ENCODE measurements at places on chromosomes 4 and X.

DNA sequence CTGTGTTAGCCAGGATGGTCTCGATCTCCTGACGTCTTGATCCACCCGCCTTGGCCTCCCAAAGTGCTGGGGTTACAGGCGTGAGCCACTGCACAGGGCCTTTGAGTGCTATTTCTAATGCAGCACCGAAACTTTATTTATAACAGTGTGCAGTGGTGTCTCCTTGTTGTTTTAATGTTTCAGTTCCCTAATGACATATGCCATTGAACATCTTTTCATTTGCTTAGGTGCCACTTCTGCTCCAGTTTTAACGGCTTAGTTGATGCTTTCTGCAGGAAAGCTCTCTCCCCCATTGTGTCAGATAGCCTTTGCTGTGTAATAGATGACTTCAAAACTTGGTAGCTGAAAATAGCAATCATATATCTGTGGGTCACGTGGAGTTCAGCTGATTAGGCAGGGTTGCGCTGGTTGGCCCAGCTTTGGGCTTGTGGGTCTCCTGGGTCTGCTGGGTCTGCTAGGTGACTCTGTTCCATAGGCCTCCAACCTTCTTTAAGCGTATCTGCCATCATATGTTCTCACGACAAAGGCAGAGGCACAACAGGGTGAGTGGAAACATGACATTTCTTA is 76.4 kb upstream of the SHISA3 start:
- no peak for DNase-seq

- DNase-seq = no peak
These were observed 19.3 kb upstream of the CSF2RA start for GRCh38 chrX:1249101-1249887.

DNA sequence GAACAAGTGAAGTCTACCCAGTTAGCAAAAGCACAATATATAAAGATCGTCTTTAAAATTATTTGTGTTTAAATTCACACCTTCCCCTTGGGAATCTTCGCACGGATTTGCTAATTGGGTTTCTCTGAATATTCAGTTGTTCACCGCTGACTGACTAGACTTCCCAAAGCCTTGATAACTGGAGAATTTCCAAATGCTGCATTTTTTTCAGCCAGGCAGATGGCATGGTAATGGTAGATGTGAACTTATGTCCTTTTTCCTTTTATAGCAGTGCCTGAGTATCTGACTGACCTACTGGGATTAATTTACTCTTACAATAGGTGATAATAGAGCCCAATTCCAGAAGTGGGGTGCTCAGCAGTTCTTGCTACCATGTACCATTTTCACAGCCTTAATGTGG is 548.1 kb downstream of the PACRGL start:
- no peak for DNase-seq

DNA sequence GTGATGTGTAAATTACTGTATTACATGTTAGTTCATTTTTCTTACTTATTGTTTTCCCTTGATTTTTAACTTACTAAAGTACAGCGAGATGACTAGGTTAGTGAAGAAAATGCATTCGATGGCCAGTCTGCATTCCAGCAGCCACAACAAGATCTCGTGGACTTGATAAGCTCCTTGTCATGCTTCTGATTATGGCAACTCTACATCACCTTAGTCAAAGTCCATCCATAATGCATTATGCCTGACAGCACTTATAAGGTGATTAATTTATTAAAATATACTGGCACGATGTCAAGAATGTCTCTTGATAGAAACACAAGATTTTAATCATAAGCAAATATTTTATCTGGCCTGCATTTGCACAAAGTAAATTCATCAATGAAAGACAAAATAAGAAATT is 109.9 kb upstream of the NAP1L5 start:
- no peak for DNase-seq

- no peak for DNase-seq
These were observed 95.8 kb upstream of the KIT start for GRCh38 chr4:54561940-54562339.

DNA sequence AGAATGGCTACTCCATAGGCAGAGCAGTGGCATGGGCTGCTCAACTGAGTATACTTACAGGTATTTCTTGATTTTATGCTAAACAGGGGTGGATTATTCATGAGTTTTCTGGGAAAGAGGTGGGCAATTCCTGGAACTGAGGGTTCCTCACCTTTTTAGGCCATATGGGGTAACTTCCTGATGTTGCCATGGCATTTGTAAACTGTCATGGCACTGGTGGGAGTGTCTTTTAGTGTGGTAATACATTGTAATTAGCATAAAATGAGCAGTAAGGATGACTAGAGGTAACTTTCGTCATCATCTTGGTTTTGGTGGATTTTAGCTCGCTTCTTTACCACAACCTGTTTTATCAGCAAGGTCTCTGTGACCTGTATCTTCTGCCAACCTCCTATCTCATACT is 48.2 kb upstream of the HPSE start:
- no peak for DNase-seq

- DNase-seq = no peak
These were observed 4.5 kb downstream of the CASP3 start for GRCh38 chr4:184644553-184645307.

GRCh38 chr4:81905971-81906370 is 434.3 kb upstream of the RASGEF1B start:
- DNase-seq = peak; percentile 13

DNA sequence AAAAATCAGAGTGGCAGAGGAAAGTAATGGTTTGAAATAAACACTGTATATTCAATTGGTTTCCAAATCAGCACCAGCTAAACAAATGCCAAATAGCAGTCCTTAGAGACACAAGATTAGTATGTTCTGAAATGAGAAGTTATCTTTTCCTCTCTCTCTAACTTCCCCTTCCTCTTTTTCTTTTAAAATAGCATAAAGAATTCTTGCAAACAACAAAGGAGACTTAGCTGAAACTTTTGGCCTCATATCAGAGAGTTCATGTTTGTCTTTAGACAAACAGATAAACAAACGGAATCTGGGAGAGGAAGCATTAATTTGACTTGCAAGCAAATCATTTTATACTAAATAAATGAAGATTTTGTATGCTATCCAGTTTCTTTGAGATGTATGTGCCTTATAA is 399.0 kb downstream of the GBA3 start:
- DNase-seq = peak; percentile 29

DNA sequence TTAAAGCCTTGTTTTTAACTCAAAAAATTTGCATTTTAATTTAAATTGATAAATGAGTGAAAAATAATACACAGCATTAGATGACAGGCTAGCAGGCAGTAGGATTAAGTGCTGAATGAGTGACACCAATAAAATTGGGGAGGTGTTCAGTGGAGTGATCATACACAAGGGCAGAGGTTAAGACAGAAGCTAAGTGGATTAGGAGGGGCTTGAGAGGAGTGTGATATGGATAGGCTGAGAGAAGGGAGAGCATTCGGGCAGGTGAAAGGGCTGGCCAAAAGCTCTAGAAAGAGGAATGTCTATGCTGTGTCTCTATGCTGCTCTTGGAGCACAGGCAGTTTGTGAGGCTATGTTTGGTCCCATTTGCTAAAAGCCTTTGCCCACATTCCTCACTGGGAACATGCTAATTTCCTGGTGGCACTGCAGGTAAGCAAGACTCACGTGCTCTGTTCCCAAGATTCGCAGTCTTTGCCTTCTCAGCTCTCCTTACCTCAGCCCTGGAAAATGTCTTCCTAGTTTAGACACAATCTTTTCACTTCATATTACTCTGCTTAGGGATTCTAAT is 52.8 kb upstream of the CCSER1 start:
- DNase-seq = no peak

DNA sequence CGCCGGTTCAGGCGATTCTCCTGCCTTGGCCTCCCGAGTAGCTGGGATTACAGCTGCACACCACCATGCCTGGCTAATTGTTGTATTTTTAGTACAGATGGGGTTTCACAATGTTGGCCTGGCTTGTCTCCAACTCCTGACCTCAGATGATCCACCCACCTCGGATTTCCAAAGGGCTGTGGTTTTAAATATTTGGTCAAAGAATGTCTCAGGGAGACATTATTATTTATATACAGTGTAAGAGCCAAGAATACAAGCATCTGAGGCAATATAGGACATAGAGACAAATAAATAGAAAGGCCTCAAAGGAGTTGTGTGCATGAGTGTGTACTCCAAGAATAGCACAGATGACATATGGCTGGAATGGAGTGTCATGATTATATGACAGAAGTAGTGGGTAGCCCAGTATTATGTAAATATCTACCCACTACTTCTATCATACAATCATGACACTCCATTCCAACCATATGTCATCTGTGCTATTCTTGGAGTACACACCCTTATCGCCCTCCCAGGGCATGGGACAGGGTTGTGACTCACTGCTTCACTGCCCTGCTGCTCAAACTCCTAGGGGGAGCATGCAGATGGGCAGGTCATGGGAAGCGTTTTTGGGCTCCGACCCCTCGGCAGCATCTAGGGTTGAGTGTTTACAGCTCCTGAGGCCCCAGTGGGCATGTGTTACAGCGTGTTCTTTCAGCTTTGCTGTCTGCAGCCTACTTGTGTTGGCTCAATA is 1649.8 kb upstream of the PCDH10 start:
- DNase-seq = no peak

DNA sequence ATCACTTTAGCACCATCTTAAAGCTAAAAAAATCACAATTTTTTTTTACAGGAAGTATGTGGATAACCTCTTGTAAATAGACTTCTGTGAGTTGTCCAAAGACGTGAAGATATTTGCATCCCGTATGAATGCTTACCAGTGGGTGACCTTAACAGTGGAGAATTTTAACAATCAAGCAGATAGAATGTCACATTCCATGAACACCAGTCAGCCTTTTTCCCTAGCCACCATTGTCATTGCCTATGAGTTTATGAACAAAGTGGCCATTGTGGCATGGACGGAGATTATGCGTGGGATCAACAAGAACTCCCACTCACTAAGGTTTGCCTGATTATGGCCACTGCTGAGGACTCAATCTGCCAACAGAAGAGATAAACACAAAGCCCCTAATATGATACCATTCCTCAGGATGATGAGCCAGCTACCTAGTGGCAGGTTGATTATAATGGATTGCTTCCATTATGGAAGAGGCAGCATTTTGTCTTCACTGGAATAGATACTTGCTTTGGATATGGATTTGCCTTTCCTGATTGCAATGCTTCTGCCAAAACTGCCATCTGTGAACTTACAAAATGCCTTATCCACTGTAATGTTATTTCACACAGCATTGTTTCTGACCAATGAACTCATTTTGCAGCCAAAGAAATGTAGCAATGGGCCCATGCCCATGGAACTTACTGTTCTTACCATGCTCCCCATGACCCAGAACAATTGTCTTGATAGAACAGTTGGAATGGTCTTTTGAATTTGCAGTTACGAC is 830.9 kb upstream of the NDST4 start:
- DNase-seq = no peak

DNA sequence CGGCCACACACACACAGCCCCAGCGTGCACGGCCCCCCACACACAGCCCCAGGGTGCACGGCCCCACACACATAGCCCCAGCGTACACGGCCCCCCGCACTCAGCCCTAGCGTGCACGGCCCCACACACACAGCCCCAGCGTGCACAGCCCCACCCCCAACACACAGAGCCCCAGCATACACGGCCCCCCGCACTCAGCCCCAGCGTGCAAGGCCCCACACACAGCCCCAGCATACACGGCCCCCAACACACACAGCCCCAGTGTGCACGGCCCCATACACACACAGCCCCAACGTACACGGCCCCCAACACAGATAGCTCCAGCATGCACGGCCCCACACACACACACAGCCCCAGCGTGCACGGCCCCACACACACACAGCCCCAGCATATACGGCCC is 17.6 kb downstream of the GAK start:
- no peak for DNase-seq

GRCh38 chr4:61374447-61374891 is 174.3 kb downstream of the ADGRL3 start:
- DNase-seq = no peak

DNA sequence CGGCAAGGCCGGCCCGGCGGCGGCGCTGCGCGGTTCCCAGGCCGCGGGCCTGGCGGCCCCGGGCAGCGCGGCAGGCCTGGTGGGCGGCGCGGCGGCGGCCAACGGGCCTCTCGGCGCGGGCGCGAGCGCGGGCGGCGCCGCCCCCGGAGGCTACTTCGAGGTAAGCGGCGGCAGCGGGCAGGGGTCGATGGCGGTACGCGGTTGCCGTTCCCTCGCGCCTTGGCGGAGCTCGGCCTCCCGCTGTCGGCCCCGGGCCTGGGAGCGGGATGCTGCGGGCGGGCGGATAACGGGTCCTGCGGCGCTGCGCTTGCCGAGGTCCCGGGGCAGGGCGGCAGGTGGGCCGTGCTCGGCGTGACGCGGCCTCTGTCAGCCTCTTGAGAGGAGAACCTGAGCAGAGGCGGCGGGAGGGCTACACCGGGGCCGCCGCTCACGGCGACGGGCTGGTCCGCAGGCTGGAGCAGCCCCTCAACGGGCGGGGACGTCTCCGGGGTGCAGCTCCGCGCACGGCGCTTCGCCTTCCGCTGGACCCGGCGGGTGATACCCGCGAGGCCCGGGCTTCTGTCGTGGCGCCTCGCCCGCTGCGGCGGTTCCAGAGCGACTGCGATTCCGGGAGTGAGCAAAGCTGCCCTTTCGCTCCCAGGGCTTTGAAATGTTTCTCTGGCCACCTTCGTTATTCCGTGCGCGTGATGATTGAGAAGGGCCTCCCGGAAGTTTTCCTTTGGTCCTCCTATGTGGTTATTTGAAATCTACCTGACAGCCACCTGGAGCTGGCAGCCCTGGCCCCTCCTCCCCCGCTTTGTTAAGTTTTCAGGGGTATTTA is 774 bp downstream of the FAM193A start:
- DNase-seq = no peak

GRCh38 chrX:34638116-34638515 is 19.0 kb downstream of the TMEM47 start:
- DNase-seq = no peak

DNA sequence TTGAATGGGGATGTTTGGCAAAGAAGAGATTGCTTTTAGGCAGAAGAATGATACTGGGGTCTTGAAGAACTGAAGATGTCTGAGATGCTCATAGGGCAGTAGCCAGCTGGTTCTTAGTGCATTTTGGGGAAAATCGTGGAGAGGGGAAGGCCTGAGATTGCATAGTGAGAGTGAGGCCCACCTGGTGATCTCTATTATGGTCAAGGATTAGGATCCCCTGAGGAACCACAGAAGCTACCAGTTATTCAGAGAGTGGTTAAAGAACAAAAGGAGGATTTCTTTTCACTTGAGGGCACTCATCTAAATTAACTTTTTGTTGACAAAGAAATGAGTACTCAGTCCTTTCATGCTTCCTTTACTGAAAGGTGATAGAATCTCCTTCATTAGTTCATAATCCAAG is 271.3 kb upstream of the HAND2 start:
- no peak for DNase-seq

GRCh38 chr4:125808570-125808969 is 493.8 kb downstream of the FAT4 start:
- no peak for DNase-seq

- no peak for DNase-seq
These were observed 93.0 kb upstream of the MTM1 start for GRCh38 chrX:150475461-150475860.

GRCh38 chrX:154654372-154654771 is 993 bp upstream of the CTAG2 start:
- no peak for DNase-seq

- no peak for DNase-seq
These were observed 18.5 kb downstream of the SUV39H1 start for GRCh38 chrX:48715072-48715471.
